ENCODE measurements at places on chromosomes 1 and 21. TPM values are rescaled to one million over a fixed set of nuclear protein-coding genes. Genes with fewer than 3 reads are reported as not detected.

GRCh38 chr1:23889074-23889473, 21.0 kb upstream of the FUCA1 start:
- no peaks in the 10 kb centered on the region for H3K4me1 ChIP-seq
- DNase-seq, result no peak
- no peaks in the 10 kb centered on the region for H3K27me3 ChIP-seq
- H3K27ac ChIP-seq, result no peak overlapping the region
- no peak overlapping the region for H3K4me3 ChIP-seq

DNA sequence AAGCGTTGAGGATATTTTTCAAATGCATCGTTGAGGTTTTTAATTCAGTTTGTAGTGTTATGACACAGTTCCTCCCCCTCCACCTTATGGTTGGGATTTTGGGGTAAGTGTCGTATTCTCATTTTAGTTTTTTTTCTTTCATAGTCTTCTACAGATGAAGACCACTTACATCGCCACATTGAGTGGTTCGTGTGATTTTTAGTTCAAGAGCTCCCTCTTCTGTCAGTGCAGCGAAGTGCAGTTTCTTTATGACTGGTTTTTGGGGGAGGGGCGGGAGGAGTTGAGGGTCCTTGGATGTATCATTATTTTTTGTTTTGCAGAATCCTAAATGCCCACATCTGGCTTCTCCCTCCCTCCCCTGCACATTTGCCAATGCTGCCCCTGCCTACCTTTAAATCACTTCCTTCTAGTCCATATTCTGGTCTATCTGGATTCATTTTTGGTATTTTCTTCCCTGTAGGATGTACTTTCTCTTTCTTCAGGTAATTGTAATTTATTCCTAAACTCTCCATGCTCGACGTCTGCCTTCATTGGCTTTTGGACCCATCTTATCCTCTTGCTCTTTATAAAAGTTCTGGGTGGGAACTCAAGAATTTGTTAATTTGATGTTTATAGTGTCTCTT, 433.1 kb downstream of the CAMTA1 start:
- H3K36me3 ChIP-seq, result no peaks in the 10 kb centered on the region
- H3K27me3 ChIP-seq, result no peaks in the 10 kb centered on the region
- no peaks in the 10 kb centered on the region for H3K4me1 ChIP-seq
- no peak for DNase-seq
- no peak overlapping the region for H3K4me3 ChIP-seq

- DNase-seq, result no peak
- no peaks in the 10 kb centered on the region for H3K27me3 ChIP-seq
- no peaks in the 10 kb centered on the region for H3K36me3 ChIP-seq
- H3K27ac ChIP-seq, result no peak overlapping the region
- H3K4me3 ChIP-seq, result no peak overlapping the region
- no peaks in the 10 kb centered on the region for H3K4me1 ChIP-seq
Observed at GRCh38 chr1:38152351-38153065, 105.9 kb upstream of the POU3F1 start.

DNA sequence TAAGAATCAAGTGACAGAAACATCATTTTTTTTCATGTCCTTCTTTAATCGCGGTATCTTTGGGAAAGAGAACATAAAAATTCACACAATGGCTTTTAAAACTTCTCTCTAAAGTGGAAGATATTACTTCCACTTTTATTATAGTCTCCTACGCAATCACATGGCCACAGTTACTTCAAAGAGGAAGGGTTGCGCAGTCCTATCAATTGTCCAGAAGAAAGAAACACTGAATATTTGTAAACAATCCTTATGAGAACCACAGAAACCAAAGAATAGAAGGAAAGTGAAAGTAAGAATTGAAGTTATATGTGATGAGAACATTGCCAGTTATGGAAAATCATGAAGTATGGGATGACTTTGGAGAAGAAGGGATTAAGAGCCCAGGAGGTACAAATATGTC, 32.6 kb downstream of the CFH start:
- no peaks in the 10 kb centered on the region for H3K27me3 ChIP-seq
- no peaks in the 10 kb centered on the region for H3K36me3 ChIP-seq
- no peak for DNase-seq
- H3K4me3 ChIP-seq, result no peak overlapping the region
- H3K4me1 ChIP-seq, result no peaks in the 10 kb centered on the region

DNA sequence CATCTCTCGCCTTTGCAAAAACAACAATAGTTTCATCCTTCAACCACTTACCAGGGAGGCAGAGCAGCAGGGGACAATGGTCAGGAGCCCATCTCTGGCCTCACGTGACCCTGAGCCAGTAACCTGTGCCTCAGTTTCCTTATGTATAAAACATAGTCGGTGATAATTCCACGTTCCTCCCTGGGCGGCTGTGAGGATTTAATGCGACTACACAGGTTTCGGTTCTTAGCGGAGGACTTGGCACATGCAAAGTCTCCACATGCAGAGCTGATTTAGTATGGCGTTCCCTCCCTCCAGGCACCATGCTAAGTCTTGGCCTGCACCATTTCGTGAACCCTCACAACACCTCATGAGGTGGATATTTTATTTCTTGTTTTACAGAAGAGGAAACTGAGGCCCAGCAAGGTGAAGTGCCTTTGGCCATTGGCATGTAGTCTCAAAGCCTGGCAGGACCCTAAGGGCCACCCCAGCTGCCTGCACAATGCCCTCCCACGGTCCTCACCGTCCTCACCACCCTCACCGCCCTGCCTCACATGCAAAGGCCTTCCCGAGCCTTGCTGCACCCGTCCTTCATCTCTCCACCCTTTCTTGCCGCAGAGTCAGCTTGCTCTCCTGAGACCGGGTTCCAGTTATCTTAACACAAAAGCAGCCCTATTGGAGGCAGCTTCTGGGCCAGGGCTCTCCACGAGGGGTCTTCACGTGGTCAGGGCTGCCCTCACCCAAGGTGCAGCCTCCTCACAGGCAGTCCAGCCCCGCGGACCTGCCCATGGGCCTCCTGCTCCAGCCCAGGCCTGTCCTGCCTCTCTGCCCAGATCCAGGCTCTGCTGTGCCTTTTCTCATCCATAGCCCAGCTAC, 48.9 kb downstream of the SYF2 start:
- no peak overlapping the region for H3K4me3 ChIP-seq
- H3K27ac ChIP-seq, result no peak overlapping the region
- H3K4me1 ChIP-seq, result no peaks in the 10 kb centered on the region
- no peaks in the 10 kb centered on the region for H3K27me3 ChIP-seq

DNA sequence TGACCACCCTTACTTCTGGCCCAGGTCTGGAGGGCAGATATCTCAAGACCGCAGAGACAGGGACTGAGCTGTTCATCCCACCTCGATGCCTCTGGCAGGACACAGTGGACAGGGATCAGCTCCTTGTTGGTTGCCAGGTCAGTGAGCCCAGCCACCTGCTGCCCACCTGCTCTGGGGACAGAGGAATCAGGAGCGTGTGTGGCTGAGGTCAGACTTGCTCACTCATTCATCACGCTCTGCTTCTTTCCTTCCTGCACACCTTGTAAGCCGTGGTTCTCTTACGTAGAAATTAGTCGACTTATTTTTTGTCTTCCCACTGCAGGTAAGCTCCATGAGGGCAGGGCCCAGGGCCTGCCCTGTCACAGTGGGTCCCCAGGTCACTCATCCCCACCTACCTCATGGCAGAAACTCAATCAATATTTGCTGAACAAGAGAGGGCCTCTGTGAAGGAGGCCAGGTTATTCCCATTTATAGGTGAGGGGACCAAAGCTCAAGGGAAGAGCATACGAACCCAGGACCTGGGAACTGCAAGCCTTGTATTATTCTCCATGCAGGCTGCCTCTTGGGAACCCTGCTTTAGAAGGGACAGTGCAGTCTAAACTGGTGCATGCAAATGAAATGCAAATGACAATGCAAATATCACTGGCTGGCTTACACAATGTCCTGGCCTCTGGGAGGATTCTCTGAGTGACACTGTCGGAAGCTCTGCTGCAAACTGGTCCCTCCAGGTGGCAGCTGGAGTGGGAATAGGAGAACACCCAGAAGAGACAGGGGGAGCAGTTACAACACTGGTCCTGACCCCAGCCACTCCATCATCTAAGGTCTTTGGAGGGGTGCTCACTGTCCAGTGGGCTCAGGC, 58.4 kb upstream of the PAX7 start:
- no peaks in the 10 kb centered on the region for H3K36me3 ChIP-seq
- no peaks in the 10 kb centered on the region for H3K27me3 ChIP-seq
- no peaks in the 10 kb centered on the region for H3K4me1 ChIP-seq
- H3K4me3 ChIP-seq, result no peak overlapping the region
- no peak overlapping the region for H3K27ac ChIP-seq

GRCh38 chr1:168598892-168599291, 22.5 kb downstream of the XCL1 start:
- no peaks in the 10 kb centered on the region for H3K27me3 ChIP-seq
- no peak for DNase-seq
- no peak overlapping the region for H3K27ac ChIP-seq
- no peak overlapping the region for H3K4me3 ChIP-seq
- no peaks in the 10 kb centered on the region for H3K36me3 ChIP-seq

- no peaks in the 10 kb centered on the region for H3K27me3 ChIP-seq
- no peak overlapping the region for H3K4me3 ChIP-seq
- DNase-seq, result no peak
- no peaks in the 10 kb centered on the region for H3K4me1 ChIP-seq
Observed at GRCh38 chr1:53449021-53449420, 10.2 kb upstream of the DMRTB1 start.

GRCh38 chr1:43482215-43482614, 28.5 kb upstream of the HYI start:
- no peak overlapping the region for H3K4me3 ChIP-seq
- no peak overlapping the region for H3K27ac ChIP-seq
- H3K27me3 ChIP-seq, result no peaks in the 10 kb centered on the region
- DNase-seq, result no peak
- H3K36me3 ChIP-seq, result no peaks in the 10 kb centered on the region

DNA sequence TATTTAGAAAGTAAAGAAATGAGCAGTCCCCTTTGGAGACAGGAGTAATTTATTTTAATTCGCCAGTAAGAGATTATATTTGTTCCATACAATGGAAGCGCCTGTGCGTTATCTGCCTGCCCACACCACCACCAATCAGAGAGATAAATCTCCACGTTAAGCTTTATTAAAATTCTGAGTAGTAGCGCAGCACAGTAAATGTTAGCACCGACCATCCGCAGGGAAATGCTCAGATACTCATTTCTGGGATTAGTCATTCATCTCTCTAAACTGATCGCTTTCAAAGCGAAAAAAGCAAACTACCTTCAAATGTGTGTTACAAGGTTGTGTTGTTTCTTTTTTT, 1.2 kb downstream of the ETS2 start:
- no peak for DNase-seq
- no peaks in the 10 kb centered on the region for H3K36me3 ChIP-seq
- peak overlapping the region; percentile 89 for H3K27ac ChIP-seq
- no peaks in the 10 kb centered on the region for H3K27me3 ChIP-seq

DNA sequence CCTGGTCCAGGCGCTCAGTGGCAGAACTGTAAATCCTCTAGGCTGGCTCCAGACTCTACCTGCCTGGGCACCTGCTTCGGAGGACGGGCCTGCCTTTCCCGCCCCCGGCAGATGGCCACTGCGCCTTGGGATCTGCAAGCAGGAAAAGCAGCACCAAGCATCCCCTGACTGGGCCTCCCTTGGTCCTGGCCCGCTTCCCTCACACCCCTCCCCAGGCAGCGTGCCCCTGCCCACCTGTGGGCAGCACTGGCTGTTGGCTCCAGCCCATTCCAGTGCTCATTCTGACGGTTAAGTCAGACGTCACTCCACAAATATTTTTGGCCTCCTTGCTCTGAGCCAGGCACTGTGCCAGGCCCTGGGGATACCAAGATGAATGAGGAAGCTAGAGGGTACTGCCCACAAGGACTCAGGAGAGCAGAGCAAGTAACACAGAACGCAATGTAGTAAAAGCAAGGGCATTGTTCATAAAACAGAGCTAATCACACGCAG, 22.0 kb upstream of the BLACAT1 start:
- H3K27ac ChIP-seq, result peak overlapping the region; percentile 81
- no peaks in the 10 kb centered on the region for H3K4me1 ChIP-seq
- no peaks in the 10 kb centered on the region for H3K36me3 ChIP-seq
- no peaks in the 10 kb centered on the region for H3K27me3 ChIP-seq
- no peak overlapping the region for H3K4me3 ChIP-seq
- peak; percentile 77 for DNase-seq

- H3K36me3 ChIP-seq, result no peaks in the 10 kb centered on the region
- H3K4me3 ChIP-seq, result no peak overlapping the region
- no peak overlapping the region for H3K27ac ChIP-seq
- no peak for DNase-seq
- no peaks in the 10 kb centered on the region for H3K4me1 ChIP-seq
Observed at GRCh38 chr1:51551081-51551480, 32.0 kb upstream of the EPS15 start.

DNA sequence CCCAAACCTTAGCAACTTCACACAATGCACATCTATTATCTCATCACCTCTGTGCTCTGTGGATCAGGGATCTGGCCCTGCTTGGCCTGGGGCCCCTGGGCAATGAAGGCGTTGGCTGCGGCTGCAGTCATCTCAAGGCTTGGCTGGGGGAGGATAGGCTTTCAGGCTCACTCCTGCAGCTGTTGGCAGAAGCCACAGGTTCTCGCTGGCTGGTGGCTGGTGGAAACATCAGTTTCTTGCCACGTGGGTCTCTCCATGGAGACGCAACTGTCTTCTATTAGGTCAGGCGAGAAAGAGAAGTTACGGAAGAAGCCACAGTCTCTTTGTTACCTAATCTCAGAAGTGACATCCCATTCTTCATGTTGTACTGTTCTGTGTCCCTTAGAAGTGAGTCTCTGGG, 3.6 kb upstream of the NPPA start:
- no peak overlapping the region for H3K4me3 ChIP-seq
- H3K4me1 ChIP-seq, result no peaks in the 10 kb centered on the region
- H3K36me3 ChIP-seq, result no peaks in the 10 kb centered on the region
- no peak overlapping the region for H3K27ac ChIP-seq
- H3K27me3 ChIP-seq, result no peaks in the 10 kb centered on the region

DNA sequence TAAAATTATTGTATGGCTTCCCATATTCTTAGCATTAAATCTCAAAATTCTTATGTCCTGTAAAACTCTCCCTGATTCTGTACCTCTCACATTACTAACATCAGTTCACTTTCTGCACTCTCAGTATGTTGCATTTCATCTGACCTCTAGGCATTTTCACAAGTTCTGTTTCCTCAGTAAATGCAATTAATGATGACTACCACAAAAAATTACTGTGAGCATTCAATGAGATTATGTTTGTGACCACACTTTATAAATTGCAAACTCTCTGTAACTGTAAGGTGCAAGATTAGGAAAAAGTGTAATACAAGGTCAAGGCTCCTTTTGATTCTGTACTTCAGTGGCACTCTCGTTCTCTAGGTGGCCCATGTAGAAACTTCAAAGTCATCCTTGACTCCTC, 60.4 kb downstream of the LRRC53 start:
- H3K4me3 ChIP-seq, result no peak overlapping the region
- no peak overlapping the region for H3K27ac ChIP-seq
- no peak for DNase-seq
- H3K36me3 ChIP-seq, result no peaks in the 10 kb centered on the region
- no peaks in the 10 kb centered on the region for H3K27me3 ChIP-seq
- no peaks in the 10 kb centered on the region for H3K4me1 ChIP-seq

Gene OR6K6
- polyA plus RNA-seq, result not detected

Gene RCAN3
- 4.0 TPM for polyA plus RNA-seq

Gene SPATA1
- polyA plus RNA-seq, result 1.1 TPM

Gene KRTAP15-1
- not detected for polyA plus RNA-seq

Gene UCK2
- 11.1 TPM for polyA plus RNA-seq
